ENCODE measurements at places on chromosomes 5 and 9.

DNA sequence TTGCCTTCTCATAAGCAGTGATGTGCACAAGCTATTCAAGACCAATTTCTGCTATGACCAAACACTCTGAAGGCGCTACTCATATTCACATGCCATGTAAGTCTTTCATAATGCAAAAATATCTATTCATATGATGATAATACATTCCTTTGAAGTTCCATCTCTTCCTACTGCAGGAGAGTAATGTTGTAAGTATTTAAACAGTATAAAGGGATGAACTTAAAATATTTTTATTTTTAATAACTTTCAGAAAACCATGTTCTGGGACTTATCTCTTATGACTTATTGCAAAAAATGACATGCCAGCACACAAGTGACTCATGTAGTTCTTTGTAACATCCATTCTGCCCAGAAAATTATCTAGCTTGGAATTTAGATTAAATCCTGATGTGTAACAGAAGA is 376.4 kb downstream of the KCTD16 start:
- no peak for DNase-seq

GRCh38 chr5:71836084-71836483 is 117.0 kb downstream of the CARTPT start:
- DNase-seq, result no peak

DNA sequence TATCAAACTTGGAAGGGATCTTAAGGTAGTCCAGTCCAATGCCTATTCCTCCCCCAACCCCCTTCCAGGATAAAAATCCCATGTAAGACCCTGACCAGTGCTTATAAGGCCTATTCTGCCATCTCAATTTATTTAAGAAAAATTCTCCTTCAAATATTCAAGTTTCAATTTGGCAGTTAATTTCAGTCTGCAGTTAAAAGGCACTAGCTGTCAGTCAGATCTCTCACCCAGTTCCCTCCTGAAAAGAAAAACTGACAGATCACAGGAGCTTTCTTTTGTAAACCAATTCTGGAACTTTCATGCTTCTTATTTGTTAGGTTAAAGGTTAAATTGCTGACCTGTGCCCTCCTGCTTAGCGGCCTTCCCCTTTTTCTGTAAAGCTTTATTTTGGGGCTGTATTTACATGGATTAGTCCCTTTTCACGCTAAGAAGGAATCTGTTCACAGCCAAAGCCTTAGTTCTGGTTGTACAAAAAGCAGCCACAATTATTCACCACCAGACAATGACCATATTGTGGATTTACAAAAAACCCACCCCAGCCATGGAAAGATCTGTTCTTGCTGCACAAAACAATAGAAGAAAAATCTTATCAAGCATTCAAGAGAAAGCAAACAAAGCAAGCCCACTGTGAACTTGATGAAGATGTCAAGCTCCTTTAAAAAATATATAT is 68.7 kb downstream of the DENND1A start:
- DNase-seq, result no peak

- no peak for DNase-seq
Measured at GRCh38 chr5:155765715-155766114, 561.2 kb upstream of the SGCD start.

- DNase-seq, result no peak
Measured at GRCh38 chr9:17900606-17901005, 321.7 kb downstream of the SH3GL2 start.

Data from stimulated activated CD4-positive, alpha-beta T cell treated with anti-CD3 and anti-CD28 coated beads, Interleukin-2, amount 100 ng/mL, for 24 hours (primary cell).